ENCODE measurements at places on chromosomes 1 and 21.

DNA sequence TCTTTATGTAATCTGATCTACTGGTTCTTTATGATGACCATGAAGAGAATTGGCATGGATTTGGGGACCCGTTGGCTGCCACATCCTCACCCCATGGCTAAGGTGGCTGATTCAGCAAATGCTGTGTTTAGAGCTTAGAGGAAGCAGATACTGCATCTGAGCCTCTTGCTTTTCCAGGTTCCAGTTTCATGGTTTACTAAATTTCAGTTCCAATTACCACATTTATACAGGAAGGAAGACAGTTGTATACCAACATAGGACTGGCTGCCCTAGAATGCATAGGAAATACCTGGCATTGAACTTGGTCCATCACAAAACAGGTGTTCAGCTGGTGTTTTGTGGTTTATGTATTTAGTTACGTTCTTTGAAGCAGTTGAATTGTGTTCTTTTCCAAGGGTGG, 107.1 kb downstream of the ST3GAL3 start:
- DNase-seq, result no peak

GRCh38 chr1:166470014-166470413, 303.2 kb upstream of the FAM78B start:
- no peak for DNase-seq

DNA sequence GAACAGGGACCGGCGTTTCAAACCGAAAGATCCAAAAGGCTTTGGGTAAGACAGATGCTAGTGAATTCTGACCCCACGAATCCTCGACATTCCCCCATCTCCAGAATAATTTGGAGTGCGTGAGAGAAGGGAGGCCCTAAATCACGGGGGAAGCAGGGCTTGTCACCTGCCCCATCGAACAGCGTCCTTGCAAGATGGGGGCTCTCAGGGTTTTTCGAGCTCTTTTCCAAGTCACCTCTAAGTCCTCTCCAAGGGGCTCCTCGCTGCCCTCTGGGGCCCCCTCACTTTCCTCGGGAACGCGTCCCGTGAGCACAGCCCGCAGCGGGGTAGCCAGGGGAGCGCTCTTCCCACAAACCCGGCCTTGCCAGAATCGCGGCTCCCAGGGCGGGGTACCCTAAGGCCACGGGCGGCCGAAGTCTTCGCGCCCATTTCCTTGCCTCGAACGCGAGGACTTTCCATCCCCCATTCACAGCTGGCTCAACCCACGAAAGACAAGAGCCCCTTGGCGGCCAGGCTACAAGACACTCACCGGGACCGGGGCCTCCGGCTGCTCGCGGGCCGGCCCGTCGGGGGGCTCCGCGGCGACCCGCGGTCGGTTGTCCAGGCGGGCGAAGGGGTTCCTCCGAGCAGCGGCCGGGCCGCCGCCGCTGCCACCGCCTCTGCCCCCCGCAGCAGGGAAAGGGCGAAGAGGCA, 546 bp downstream of the DONSON start:
- DNase-seq, result peak; percentile 64

DNA sequence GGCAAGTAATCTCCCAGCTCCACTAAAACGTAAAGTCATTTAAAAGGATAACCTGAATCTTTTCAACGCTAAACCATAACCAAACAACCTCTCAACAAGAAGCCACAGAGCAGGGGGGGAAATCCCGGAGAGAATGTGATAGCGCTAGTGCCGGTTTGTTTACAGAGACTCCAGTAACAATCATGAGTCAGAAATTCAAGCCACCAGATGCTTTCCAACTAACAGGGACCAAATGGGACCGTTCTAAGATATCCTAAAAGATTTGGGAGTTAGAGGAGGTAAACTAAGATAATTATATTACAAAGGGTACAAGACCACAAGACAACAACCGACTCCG, 825 bp downstream of the DCAF8 start:
- no peak for DNase-seq

DNA sequence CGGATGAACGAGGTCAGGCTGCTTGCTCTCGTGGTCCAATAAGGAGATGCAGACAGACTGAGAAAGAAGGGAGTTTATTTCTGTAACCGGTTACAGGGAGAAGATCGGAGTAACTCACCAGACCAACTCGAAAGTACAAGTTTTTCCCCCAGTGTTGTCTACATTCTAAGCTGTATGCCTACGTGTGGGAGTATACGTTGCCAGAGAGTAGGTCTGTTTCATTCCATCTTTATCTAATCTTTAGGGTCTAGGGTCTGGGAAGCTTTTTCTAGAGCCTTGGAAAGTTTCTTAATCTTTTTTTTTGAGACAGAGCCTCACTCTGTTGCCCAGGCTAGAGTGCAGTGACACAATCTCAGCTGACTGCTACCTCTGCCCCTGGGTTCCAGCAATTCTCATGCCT, 4.7 kb upstream of the PADI1 start:
- DNase-seq, result no peak

- DNase-seq, result no peak
These were observed 122.1 kb downstream of the TRABD2B start for GRCh38 chr1:47875036-47875435.

DNA sequence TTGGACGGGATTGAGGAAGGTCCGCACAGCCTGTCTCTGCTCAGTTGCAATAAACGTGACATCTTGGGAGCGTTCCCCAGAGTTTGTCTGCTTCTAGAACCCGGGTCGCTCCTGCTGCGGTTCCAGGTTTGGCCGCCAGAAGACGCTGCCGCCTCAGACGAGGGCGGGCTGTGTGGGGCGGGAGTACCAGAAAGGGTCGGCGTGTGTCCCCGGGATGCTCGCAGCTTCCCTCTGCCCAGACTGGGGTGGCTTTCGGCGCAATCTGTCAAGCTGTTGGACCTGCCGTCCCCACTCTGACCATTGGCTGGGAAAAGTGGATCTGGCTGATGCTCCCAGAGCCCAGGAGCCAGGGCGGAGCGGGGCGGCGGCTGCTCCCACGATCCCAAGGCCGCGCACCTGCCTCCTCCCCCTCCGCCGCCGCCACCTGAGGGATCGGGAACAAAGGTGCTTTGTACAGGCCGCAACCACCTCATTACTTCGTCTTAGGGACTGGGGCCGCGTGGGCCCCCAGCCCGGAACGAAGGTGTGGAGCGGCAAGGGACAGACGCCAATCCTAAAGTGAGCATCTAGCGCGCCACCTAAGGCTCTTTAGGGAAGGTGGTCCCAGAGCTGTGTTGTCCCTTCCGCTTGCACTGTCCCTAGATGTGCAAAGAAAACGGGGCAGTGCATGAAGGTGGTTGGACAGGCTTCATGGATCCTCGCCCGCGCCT, 683 bp upstream of the EFNA4 start:
- DNase-seq, result peak; percentile 59
